ENCODE measurements at places on chromosomes 7 and 10.

DNA sequence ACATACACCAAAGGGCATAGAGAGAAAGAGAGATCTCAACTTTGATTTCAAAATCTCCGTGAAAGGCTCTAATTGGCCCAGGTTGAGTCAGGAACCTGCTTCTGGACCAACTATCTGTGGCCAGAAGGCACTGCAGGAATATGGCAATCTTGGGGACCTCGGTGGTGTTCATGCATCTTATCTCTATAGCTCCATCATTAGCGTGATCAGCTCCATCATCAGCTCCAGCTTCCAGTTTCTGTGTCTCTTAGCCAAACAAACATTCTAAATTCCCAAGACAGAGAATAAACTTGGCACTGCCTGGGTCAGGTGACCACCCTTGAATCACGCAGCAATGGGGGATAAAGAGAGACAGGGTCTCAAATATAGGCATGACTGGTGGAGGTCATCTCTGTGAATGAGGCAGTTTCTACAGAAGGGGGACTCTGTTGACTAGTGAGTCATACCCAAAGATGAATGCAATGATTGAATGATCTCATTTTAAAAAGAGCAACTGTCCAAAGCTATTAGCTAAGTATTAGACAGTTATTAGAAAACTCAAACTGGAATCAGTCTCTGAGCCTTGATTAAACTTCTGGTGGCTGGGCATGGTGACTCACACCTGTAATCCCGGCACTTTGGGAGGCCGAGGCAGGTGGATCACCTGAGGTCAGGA, 5.4 kb upstream of the NRF1 start:
- no peak for DNase-seq

DNA sequence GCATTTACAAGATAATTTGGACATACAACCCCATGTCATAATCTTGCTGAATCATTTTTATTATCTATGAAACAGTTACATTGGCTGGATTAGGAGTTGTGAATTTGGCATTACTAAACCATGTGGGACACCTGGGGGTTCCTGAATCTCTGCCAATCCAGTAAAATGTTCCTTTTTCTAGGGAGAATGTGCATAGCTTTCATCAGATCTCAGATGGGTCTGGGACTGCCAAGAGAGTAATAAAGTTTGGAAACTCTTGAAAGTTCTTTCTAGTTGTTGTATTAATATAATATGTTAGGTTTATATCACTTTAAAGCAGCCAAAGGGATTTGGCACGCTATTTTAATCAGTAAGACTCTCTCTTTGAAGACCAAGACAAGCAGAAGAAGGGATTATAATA, 62.7 kb downstream of the SEMA3E start:
- no peak for DNase-seq

DNA sequence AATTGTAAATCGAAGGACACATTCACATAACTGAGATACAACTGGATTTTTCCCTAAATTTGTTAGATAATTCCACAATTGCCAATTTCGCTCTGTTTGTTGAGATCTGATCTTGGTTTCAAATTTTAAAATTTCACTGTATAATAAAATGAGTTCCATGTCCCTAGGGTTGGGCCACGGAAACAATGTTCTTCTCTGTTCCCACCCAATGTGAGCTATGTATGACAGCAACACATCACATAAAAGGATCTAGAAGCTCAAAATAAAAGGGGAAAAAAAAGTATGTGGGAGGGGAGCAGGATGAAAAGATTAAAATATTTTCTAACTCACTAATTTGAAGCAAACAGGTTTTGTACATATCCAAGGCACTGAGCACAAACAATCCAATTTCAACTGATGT, 287.8 kb upstream of the MKLN1 start:
- DNase-seq: no peak

- no peak for DNase-seq
Measured at GRCh38 chr7:6157685-6158423, 114.6 kb downstream of the CYTH3 start.

- DNase-seq: no peak
Measured at GRCh38 chr7:137146012-137146455, 197.5 kb downstream of the PTN start.

- no peak for DNase-seq
Measured at GRCh38 chr10:4006858-4007257, 221.8 kb upstream of the KLF6 start.

DNA sequence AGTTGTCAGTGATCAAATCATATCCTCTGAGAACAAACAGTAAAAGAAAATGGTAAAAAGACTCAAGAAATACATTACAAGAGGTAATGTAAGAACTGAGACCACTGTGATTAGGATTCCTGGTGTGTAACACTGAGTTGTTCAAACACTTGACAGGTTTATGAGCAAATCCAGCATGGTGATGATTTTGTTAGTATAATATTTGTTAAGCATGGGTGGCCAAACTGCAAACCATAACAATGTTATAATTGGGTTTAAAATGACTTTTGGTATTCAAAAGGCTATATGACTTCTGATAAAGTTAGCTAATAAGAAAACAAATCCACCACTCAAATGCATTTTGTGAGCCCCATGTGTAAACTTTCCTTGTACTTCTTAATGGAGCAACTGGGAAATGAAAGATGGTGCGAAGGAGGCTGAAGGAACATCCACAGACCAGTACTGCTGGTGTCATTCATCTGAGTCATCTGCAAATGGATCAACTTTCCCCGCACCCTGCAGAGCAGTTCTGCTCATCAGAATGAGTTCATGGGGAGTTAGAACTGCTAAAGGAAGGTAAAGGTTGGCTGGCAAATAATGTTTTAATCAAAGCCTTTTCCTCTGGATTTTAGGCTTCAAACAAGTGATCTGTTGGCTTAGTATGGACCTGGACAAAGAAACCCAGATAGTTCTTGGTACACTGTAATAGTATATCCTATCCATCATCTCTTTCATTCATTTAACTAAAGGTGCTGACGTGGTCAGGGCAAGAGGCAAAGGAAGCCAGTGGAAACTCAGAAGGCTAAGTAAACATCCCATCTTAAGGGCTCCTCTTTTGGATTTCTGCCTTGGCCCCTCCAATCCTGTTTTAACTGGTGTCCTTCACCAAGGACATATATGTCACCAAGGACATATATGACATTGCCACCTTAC, 45.0 kb downstream of the AFAP1L2 start:
- DNase-seq: no peak

- no peak for DNase-seq
Measured at GRCh38 chr10:103111031-103111917, 81.8 kb downstream of the NT5C2 start.

- no peak for DNase-seq
Measured at GRCh38 chr7:36468370-36469101, 78.9 kb downstream of the ANLN start.

- DNase-seq: no peak
Measured at GRCh38 chr7:139619367-139619657, 95.8 kb downstream of the CLEC2L start.

- no peak for DNase-seq
Measured at GRCh38 chr7:41197769-41198168, 505.1 kb downstream of the INHBA start.

DNA sequence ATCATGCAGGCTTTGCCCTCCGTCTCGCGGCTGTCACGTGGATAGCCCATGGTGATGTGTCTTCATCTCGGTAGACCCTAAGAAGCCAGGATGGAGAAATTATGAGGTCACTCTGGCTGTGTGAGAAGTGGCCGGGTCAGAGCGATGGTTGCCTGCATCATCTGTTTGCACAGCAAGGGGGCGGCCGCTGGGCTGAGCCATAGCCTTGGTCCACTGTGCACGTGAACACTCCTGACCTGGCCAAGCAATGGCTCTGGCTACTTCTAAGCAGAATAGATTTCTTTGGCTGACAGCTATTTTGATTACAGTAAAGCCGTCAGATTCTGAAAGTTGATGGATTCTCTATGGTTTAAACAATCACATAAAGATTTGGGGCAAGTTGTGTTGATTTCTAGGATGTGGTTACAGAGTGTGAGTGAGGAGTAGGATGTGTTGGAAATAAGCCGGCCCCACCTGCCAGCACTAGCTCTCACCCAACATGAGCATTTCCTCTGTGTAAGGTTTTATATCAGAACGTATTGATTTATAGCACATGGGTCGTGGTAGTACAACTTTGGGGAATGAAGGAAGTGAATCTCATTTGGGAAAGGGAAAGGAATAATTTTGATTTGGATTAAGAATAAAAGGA, 214.4 kb upstream of the GPR26 start:
- no peak for DNase-seq

- peak; percentile 36 for DNase-seq
Measured at GRCh38 chr7:123797673-123798531, 47.1 kb upstream of the HYAL4 start.

DNA sequence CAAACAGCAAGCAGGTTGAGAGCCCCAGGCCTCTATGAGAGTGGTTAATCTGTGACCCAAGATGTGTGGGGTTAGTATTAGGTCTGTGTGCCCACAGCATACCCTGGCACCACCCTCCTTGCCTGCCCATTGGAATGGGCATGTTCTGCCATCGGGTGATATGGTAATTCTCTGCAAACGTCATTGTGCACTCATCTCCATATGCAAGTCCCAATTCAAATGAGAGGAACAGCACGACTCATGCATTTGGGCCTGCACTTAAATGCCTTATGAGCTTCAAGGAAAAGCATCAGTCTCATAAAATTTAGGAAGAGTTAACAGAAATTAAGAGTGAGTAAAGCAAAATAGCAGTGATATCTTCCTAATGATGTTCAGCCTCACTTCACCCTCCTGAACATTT, 133.9 kb upstream of the FGFR2 start:
- DNase-seq: no peak

GRCh38 chr7:44280636-44280992, 44.8 kb downstream of the CAMK2B start:
- no peak for DNase-seq

GRCh38 chr7:74665296-74665938, 7.9 kb downstream of the GTF2I start:
- DNase-seq: no peak

GRCh38 chr7:16604054-16604453, 41.5 kb downstream of the ANKMY2 start:
- DNase-seq: no peak

- no peak for DNase-seq
Measured at GRCh38 chr7:96169439-96169838, 152.5 kb downstream of the SLC25A13 start.

GRCh38 chr7:92835851-92836488, 403 bp downstream of the CDK6 start:
- DNase-seq: no peak

DNA sequence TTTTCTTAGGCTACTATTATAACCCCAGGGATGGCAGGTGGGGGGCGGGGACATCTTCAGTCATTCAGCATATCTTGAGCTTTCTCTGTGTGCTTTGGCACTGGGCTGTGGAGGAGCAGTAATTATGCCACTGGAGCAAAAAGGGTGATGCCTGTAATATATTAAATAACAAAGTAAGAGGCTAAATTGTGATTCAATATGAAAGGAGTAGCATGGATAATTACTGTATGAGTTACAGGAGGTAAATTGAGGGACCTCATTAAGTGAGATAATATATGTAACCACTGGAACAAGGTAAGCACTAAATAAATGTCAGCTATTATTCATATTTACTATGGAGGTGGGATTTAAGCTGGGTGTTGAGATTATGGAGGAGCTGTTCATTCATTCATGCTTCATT, 3.3 kb upstream of the STN1 start:
- no peak for DNase-seq

GRCh38 chr7:83579740-83580139, 69.2 kb downstream of the SEMA3E start:
- no peak for DNase-seq

DNA sequence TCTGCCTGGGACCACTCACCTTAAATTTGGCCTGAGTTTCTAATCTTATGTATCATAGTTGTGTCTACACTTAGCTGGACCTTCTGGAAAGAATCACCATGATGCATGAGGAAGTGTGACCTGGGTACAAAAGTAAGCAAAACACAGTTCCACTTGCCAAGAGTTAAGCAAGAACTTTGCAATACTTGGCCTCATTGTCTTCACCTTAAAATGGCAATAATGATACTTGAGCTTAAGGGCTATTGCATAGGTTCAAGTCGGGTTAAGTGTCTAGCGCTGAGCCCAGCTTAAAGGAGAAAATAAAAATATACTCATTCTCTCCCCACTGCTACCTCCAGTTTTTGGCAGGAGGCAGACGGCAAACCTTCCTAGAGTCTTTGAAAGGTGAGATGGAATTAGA, 133.9 kb upstream of the BMPER start:
- no peak for DNase-seq

DNA sequence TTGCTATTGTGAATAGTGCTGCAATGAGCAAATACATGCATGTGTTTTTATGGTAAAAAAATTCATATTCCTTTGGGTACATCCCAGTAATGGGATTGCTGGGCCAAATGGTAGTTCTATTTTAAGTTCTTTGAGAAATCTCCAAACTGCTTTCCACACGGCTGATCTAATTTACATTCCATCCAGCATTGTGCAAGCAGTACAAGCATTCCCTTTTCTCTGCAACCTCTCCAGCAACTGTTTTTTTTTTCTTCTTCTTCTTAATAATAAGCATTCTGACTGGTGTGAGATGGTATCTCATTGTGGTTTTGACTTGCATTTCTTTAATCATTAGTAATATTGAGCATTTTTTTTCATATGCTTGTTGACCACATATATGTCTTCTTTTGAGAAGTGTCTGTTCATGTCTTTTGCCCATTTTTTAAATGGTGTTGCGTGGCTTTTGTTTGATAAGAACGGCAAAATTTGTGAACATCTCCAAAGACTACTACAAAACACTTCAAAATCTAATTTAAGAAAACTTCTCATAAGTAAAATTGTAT, 136.1 kb upstream of the MYO3A start:
- DNase-seq: no peak

DNA sequence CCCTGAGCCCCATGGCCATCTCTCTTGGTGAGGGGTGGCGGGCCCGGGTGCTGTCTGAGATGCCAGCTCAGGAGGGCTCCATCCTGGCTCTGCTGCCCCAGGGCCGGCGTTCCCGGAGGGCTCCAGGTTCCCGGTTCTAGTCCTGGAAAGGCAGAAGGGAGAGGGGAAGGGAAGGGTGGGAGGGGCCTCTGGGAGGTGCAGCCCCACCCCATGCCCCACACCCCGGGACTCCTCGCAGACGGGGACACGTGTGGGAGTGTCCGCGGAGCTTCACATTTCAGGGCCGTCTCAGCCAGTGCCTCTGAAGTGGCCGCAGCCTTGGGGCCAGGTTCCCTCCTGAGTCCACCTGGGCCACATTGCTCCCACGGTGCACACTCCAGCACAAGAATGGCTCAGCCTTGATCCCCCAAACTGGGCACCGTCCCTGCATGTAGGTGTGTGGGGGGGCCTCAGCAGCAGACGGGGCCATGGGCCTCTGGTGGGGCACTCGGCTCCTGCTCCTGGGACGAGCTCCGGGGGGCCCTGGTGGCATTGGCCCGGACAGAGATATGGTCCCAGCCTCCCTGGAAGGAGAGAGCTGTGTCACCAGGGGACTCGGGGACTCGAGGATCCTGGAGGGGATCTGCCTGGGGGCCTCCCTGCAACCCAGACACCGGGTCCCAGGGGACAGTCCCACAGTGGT, 5.8 kb downstream of the BHLHA15 start:
- DNase-seq: no peak
